ENCODE measurements at places on chromosomes 6 and 20.

- DNase-seq: no peak
Measured at GRCh38 chr6:111911428-111911827, 38.2 kb upstream of the FYN start.

DNA sequence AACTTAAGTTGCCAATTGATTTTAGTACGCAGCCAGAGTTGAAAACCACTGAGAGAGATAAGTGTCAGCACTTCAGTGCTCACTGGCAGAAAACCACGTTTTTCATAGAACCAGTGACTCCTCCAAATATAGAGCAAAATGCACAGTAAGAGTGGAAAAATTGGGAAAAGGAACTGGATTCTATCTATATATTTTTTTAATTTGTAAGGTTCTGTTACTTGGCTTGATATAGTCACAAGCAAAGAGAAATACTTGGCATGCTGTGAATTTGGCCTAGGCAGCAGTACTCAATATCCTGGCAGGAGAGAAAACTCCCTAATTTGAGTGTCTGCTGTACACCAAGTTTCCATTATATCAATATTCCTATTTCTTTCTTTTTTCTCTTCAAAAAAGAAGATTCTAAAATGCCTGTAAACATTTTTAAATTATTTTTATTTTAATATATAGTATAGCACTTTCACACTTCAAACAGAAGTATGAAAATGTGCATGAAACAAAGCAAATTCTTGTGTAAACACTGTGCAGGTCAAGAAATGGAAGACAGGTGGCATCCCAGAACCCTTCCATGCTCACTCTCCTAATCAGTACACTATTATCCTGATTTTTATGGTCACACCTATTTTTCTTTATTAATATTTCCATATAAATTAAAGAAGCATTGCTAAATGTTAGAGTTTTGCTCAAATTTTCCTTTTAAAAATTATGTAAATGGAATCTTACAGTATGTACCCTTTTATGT, 561.8 kb upstream of the RNF217 start:
- DNase-seq: no peak

DNA sequence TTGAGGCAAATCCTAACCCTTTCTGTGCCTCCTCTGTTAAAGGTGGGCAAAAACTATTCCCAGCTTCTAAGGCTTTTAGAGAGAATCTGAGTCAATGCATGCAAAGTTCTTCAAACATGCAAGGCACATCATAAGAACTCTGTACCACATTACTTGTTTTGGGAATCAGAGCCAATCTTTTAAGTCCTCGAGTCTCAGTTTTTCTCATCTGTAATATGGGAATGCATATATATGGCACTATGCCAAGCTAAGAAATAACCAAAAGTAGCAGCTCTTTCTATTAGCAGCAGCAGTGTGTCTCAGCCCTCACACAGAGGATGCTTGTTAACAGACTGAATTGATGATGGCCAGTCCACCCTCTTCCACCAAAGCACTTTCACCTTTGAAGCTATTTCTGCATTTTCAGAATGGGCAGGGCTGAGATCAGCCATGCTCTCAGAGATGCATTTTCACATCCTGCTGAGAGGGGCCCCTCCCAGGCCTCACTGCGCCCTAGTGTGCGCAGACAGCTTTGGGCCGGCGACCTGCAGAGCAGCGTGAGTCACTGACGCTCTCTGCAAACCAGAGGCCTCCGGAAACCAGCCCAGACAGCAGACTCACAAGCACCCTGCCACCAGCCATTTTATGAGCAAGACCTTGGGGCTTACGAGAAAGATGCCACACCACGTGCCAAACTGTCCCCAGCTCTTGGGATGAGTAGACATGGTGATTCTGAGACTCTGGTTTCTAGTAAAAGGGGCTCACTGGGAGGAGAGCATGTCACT, 138.0 kb downstream of the NFATC2 start:
- DNase-seq: peak; percentile 68

GRCh38 chr20:16451982-16452381, 121.3 kb downstream of the KIF16B start:
- DNase-seq: no peak

Measured in stimulated activated CD8-positive, alpha-beta memory T cell treated with anti-CD3 and anti-CD28 coated beads, Interleukin-15, amount 100 ng/mL, for 4 hours (primary cell).